ENCODE measurements at places on chromosomes 2 and 18.
A peak's percentile ranks its signal among the peaks of the same experiment; 100 is the strongest.

- no peak for DNase-seq
- no peak overlapping the region for H3K4me3 ChIP-seq
- H3K27ac ChIP-seq = peak overlapping the region; percentile 36
- H3K36me3 ChIP-seq = no peaks in the 10 kb centered on the region
- no peaks in the 10 kb centered on the region for H3K27me3 ChIP-seq
- H3K4me1 ChIP-seq = peaks cover 21% of the 10 kb centered on the region
Measured at GRCh38 chr2:160257743-160258491, 57.8 kb upstream of the ITGB6 start.

DNA sequence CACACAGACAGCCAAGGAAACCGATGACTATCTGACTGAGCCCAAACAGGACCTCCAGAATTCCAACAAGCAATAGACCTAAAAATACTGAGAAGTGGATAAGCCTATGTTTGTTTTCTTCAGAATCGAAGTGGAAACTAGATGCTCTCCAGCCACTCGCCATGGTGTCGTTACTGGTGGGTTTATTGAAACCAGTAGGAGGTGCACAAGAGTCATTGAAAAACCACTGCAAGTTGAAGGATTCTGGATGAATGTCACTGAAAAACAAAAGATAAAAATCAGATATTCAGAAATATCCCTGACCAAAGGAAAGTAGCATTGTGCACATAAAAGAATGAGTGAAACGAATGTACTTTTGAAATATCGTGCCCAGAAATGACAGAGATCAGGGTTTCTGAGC is 15.3 kb downstream of the TM4SF20 start:
- peaks cover 11% of the 10 kb centered on the region for H3K36me3 ChIP-seq
- no peak overlapping the region for H3K27ac ChIP-seq
- H3K4me3 ChIP-seq = no peak overlapping the region
- H3K27me3 ChIP-seq = no peaks in the 10 kb centered on the region
- H3K4me1 ChIP-seq = peaks cover 4% of the 10 kb centered on the region

GRCh38 chr2:121907928-121908327 is 152.5 kb downstream of the TSN start:
- no peak for DNase-seq
- H3K27me3 ChIP-seq = no peaks in the 10 kb centered on the region
- H3K36me3 ChIP-seq = no peaks in the 10 kb centered on the region
- no peak overlapping the region for H3K4me3 ChIP-seq
- H3K4me1 ChIP-seq = no peaks in the 10 kb centered on the region
- H3K27ac ChIP-seq = no peak overlapping the region

DNA sequence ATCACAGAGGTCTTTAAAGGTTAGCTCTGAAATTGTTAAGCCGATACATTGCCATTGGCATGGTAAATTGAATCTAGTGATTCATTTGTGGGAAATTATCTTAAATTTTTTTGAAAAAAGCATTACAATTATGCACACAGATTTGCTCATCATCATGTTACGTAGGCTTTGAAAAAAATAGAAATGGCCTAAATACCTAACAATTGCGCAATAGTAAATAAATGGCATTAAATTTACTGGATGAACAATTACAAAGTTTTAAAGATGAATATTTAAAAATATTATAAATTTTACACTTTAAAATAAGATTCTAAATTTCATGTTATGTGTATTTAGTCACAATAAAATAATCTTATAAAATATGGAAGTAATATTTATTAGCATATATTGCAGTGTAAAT is 171.3 kb downstream of the RPRM start:
- no peak overlapping the region for H3K4me3 ChIP-seq
- no peaks in the 10 kb centered on the region for H3K36me3 ChIP-seq
- no peak for DNase-seq
- H3K4me1 ChIP-seq = no peaks in the 10 kb centered on the region

DNA sequence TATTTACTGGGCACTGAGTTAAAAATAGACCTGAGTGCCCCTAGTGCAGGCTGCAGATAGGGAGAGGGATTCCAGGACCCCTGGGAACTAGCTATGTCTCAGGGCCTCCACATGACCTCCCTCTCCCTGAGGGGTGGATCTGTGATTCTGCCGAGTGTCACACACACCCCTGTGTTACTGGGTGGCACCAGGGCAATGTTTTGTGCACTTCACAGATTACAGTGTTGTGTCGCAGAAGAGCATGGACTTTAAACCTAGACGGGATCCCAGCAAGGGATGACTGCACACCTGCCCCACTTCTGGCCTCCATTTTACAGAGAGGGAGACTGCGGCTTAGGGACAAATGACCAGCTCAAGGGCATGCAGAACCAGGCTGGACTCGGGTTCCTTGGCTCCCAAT is 65.6 kb downstream of the ZFP36L2 start:
- H3K36me3 ChIP-seq = no peaks in the 10 kb centered on the region
- H3K4me3 ChIP-seq = no peak overlapping the region
- H3K27me3 ChIP-seq = no peaks in the 10 kb centered on the region

Measured in pancreas (tissue), 10 donors.